ENCODE measurements at places on chromosomes 16 and 17.

- DNase-seq, result peak; percentile 59
Observed at GRCh38 chr17:36591434-36592315, at the start of gene DHRS11. Gene DHRS11 (plus strand): TSS chr17:36591879. CDS start chr17:36592010, 131 bp downstream.

GRCh38 chr16:69761983-69762813 lies at the start of gene WWP2:
Gene WWP2 (plus strand): TSS chr16:69762332. CDS start chr16:69787011, 24,679 bp downstream.
- peak; percentile 58 for DNase-seq

DNA sequence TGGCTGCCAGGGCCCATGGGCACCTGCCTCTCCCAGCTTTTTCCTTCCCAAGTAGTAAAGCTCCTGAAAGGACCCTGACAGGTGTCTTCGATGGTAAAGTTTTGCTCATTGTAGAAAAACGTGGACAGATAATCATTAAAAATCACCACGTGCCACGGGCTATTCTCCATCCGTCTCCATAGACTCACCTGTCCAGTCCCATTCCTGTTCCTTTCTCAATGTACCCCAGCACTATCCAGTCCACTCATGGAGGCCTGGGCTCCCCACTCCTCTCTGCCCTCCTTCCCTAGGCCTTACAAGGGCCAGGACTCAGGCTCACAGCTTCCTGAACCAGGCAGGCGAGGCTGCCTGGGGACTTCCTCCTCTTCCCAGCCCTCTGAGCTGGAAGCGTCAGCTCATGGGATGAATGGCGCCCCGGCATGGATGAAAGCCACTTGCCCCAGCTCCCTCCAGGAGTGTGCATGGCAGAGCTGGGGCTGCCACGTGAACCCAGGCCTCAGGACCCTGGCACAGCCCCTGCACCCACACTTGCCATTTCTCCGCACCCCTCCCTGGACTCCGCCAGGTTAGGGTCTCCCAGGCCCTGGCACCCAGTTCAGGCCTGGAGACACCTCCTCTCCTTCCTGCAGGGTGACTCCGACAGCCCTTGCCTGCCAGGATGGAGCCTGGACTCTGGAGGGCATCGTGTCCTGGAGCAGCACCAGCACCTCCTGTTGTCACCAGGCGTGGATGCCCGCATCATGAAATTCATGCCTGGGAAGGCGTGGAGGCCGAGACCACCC lies 8.8 kb downstream of the CTRB1 start:
- no peak for DNase-seq

DNA sequence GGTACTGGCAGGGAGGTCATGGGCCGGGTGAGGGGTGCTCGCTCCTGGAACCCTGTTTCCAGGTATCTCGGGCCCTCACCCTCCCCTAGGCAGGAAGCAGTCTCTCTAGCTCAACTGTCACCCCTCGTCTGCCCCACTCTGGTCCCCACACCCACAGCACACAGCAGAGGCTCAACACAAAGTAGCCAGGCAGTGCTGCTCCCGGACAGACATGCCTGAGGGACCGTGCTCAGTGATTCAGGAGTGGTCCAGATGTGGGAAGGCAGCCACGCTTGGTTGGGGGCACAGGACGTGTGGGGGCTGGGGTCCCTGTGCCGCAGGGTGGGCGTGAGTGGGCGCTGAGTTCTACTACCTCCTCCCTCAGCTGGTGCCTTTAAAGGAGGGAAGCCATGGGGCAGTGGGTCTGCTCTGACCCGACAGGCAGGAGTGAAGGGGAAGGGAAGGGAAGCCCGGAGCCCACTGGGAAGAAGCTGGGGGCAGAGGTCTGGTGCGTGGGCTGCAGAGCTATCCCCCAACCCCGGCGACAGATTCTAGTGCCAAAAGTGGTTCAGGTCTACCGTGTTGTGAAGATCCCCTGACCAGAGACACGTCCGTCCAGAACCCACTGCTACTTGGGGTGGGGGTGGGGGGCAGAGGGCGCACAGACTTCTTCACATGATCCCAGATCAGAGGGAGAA lies 11.8 kb downstream of the SLC16A3 start:
- no peak for DNase-seq

GRCh38 chr17:21058098-21058893 lies 15.5 kb upstream of the USP22 start:
- no peak for DNase-seq

DNA sequence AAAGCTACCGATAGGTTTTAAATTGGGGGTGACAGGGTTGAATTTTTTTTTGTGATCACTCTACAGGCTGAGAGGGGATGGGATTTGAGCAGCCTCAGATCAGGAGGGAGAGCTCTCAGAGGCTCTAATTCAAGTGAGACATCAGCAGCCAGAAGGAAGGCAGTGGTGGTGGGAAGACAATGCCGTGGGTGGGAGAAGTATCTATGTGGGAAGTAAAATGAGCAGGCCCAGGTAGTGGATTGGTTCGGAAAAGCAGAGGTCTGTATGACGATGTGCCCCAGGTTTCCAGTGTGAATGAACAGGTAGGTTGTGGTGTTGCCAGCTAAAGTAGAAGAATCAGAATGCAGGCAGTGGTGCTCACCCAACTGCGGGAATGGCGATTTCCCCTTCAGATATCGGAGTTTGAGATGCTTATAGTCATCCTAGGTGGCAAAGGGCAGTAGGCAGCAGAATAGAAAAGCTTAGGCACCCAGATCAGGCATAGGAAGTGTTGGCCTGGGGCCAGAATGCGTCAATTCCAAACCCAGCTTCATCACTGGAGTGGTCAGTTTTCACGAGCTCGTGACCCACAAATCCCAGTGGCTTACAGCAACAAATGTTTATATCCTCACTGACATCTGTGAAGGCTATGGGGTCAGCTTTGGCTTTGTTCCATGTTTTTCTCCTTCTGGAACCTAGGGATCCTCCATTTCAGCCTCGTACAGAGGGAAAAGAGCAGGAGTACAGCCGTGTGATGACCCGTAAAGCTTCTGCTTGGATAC lies 24.0 kb downstream of the MEOX1 start:
- DNase-seq, result no peak

- no peak for DNase-seq
Observed at GRCh38 chr16:74199066-74199841, 97.4 kb upstream of the PSMD7 start.

DNA sequence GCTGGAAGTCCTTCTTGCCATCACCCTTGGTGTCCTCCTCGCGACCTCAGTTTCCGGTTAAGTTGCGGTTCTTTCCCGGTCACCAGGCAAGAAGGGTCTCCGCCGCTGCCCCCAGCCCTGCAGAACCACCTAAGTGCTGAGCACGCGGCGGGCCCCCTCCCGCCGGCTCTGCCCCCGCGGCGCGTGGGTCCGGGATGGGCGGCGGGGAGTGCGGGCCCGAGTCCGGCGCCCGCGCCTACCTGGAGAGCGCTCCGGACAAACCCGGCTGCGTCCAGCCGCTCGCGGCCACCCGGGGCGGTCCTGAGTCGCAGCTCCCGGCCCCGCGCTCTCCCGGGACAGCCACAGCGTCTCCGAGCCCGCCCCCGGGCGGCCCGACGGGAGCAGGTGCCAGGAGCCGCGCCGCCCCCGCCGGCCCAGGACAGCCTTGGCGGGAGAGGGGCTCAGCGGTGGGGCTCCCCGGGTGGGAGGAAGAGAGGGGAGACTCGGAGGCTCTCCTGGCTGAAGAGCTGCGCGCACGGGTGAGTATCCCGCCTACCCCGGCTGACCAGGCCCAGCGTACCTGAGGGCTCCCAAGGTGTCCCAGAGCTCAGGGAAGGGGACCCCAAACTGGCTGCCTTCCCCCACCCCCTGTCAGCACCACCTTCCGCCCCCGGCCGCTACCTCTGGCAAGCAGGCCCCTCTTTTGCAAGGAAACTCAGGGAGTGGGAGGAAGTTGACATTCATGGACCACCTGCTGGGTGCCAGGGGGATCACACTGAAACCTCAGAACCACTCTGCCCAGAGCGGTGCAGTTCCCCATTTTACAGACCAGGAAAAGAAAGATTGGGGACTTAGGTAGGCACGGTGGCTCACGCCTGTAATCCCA lies 22.2 kb upstream of the C17orf113 start:
- DNase-seq, result no peak

DNA sequence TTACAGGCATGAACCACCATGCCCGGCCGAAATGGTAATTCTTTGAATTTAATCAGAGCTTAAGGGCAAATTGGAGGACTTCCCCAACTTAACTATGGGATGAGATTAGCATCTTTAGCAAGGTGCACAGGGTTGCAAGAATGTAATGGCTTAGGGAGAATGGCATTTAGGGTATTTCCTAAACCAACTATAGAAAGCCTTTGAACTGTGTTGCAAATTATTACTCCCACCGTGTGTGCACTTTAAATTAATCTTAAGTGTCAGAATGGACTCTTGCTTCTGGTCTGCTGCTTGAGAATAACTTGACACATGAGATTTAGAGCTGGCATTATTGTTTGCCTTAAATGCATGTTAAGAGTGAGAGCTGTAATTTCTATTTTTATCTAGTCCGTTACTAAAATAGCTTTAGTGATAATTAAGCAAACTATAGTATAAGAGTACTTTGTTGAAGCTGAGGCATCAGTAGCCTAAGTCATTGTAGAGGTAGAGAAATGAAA lies 59.8 kb downstream of the TUBD1 start:
- DNase-seq, result no peak

GRCh38 chr16:7218936-7219335 lies 113.7 kb upstream of the RBFOX1 start:
- DNase-seq, result no peak

DNA sequence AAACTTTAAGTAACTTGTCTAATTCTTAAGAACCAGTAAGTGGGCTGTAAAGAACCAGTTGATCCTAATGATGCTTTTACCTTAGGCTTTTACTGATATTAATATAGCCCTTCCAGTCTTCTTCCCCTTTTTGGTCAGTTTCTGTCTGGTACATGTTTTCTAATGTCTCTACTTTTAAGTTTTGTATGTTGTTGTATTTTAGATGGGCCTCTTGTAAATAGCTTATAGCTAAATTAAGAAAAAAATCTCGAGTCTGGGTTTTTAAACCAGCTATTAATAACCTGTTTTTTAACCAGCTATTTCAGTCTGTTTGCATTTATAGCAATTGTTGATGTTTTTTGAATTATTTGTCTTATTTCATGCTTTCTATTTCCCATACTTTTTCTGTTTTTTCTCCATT lies 79.0 kb downstream of the PITPNC1 start:
- DNase-seq, result no peak

- no peak for DNase-seq
Observed at GRCh38 chr16:46850619-46851555, 19.9 kb upstream of the C16orf87 start.

GRCh38 chr16:31664683-31665482 lies 137.2 kb downstream of the AHSP start:
- DNase-seq, result no peak

DNA sequence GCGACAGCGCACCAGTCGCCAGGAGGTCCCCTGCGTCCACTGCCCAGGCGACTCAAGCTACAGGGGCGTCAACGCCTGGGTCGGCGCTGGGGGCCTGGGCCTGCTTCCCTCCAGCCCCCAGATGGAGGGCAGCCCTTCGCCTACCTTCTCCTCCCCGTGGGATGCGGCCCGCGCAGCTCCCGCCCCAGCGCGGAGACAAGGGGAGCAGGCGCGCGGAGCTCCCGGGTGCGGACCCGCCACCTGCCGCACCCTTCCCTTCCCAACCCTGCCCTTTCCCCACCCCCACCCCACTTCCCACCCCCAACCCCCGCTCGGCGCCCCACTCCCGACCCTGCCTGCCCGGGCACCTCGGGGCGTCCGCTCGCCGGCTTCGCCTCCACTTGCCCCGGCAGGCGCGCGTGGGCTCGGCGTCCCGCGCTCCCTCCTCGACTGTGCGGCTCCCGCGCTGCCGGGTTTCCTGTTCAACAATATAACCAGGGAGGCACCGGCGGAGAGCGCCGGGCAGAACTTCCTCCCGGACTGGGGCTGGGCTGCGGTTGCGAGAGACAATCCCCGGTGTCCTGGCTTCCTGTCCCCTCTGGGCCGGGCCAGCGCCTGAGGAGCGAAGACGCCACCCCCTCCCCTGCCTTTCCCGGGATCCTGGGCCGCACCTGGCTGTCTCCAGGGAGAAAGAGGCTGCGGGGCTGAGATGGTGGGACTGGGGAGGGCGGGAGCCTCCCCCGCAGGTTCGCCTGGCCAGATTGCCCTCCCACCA lies at the start of gene ARHGAP27:
TSS of gene ARHGAP27 (minus strand) at position 466 of the 754 bp plus-strand sequence. CDS start 2,591 bp downstream, outside the sequence.
- no peak for DNase-seq

- no peak for DNase-seq
Observed at GRCh38 chr17:48510381-48510760, 20.4 kb downstream of the HOXB1 start.

- DNase-seq, result no peak
Observed at GRCh38 chr17:8426094-8426720, 9.5 kb upstream of the NDEL1 start.

- DNase-seq, result no peak
Observed at GRCh38 chr16:50812876-50813466, 71.1 kb downstream of the CYLD start.

DNA sequence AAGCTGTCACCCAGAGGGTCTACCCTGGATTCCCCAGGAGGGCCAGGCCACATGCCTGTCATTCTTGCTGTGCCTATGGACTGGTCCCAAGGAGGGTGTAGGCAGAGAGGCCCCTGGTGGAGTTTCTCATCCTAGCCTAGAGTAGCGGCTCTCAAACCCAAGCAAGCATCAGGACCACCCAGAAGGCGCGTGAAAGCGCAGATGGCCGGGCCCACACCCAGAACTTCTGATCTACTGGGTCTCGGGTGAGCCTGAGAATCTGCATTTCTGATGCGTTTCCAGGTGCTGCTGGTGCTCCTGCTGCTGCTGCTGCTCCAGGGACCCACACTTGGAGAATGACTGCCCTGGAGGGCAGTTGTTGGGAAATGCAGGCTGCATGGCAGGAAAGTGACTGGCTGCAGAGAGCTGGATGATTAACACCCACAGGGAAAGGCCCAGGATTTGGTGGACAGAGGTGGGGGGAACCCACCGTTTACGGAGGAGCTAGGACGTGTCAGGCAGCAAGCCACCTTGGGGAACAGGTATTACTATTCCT lies 9.5 kb upstream of the OSGIN1 start:
- DNase-seq, result no peak
